Uterus (tissue), 4 donors: ENCODE measurements at places on chromosomes 6 and 20. TPM values are rescaled to one million over a fixed set of nuclear protein-coding genes. Genes with fewer than 3 reads are reported as not detected.

Gene WASF1
- total RNA-seq = 5.9 TPM

Gene NHSL1
- total RNA-seq = 6.9 TPM

GRCh38 chr20:32216179-32217142, 8.8 kb downstream of the POFUT1 start:
- DNase-seq = no peak

DNA sequence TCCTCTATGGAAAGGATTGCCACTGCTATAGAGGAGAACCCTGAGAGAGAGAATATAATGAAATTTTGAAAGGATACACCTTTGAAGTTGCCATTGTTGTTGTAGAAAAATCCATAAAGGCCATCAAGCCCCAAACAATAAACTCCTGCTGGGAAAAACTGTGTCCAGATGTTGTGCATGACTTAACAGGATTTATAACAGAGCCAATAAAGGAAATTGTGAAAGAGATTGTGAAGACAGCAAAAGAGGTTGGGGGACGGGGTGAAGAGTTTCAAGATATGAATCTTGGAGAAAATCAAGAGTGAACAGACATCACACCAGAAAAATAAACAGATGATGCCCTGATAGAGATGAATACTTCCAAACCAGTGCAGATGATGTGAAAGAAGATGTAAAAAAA, 396.4 kb downstream of the BCKDHB start:
- no peak for DNase-seq

- DNase-seq = no peak
These were observed 215.0 kb upstream of the PLCB4 start for GRCh38 chr20:8853805-8854338.

- no peak for DNase-seq
These were observed 223.2 kb upstream of the BTBD3 start for GRCh38 chr20:11694467-11694866.
